ENCODE measurements at places on chromosomes 1 and 21.

DNA sequence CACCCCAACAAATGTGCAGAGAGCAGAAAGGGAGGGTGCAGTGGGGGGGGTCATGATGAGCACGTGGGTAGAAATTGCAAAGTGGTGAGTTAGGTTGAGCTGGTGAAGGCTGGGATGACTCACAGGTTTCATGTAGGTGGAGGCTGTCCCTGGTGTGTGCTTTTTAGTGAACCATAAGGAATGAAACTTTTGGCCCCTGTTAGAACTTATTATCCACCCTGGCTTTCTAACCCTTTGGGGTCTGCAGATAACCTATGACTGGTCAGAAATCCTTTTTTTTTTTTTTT lies 46.9 kb downstream of the DOP1B start:
- no peak for DNase-seq

DNA sequence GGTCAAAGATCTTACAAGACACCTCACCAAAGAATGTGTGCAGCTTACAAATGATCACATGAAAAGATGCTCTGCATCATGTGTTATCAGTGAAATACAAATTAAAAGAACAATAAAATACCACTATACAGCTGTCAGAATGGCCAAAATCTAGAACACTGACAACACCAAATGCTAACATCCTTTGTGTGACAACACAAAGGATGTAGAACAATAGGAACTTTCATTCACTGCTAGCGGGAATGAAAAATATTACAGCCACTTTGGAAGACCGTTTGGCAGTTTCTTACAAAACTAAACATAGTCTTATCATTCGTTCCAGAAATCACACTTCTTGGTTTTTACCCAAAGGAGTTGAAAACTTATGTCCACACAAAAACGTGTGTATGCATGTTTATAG lies 20.6 kb upstream of the SELP start:
- no peak for DNase-seq

- DNase-seq, result no peak
These were observed 1.1 kb downstream of the GNG4 start for GRCh38 chr1:235648407-235648907.

DNA sequence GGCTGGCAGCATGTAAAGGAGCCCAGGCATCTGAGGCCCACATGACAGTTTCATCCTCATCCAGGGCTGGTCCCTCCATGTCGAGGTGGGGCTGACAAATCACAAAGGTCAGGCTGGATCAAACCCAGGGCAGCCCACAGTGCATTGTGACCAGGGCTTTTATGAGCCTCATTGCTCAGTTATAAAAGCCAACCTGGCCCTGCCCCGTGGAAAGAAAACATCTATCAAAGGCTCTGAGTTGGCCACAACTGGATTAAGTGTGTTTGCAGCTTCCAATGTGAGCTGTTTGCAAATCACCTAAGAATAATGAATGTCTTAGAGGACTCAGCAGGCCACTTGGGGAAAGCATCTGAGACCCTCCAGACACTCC lies 45.4 kb downstream of the GRHL3 start:
- DNase-seq, result no peak

DNA sequence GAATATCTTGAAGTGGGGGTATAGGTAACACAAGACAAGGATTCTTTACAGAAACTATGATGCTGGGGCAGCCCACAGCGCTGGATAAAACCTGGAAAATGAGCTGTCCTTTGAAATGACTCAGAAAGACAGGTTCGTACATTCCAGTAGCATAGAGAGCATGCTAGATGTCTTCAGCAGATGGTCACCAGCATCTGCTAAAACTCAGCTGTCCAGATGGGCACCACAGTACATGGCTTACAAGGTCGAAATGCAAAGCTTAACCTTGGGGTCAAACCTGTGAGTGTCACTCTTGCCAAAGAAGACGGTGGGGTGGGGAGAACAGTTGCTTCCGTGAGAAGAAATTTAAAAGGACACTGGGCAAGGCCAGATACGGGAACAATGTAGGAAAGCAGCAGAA lies 41.3 kb upstream of the TRIM45 start:
- no peak for DNase-seq

- DNase-seq, result no peak
These were observed 54.4 kb downstream of the NAV1 start for GRCh38 chr1:201593200-201593921.

DNA sequence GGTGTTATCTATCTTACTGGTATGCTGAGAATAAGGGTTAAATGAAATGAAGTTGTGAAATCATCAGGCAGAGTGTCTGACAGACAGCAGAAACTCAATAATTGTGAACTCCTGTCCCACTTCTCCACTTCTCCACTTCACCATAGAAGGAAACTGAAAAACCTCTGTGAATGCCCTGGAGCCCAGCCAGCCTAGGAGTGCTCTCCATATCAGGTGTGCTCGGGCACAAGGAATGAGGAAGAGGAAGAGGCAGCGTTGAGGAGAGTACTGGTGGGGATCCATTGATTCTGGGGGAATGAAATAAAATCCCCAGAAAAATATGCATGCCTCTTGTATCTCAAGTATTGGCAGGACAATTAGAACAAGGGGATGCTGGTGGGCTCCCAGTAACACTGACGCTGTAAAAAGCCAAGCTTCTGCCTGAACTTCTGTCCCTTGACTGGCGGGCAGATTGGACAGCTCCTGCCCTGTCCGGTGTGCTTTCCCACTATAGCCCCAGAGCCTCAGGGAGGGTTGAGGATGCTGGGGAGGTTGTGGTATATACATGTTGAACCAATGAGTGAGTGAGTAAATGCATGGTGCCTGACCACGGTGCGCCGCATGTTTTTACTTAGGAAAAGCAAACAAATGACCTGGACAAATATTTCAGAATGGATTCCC lies 47.7 kb downstream of the NMNAT2 start:
- no peak for DNase-seq

GRCh38 chr1:116151739-116152576 lies 40.8 kb downstream of the MAB21L3 start:
- peak; percentile 89 for DNase-seq

GRCh38 chr1:198970916-198971315 lies 332.1 kb downstream of the PTPRC start:
- peak; percentile 37 for DNase-seq

- peak; percentile 23 for DNase-seq
These were observed 100.2 kb downstream of the SPATA46 start for GRCh38 chr1:162276493-162276892.

DNA sequence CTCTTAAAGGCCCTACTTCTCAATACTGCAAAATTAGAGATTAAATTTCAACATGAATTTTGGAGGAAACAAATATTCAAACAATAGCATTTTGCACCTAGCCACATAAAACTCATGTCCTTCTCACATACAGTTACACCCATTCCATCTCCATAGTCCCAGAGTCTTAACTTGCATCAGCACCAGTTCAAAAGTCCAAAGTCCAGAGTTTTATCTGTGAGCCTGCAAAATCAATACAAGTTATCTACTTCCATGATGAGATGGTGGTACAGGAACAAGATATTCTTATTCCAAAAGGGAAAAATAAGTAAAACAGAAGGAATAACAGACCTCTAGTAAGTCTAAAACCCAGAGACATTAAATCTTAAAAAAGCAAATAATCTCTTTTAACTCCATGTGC lies 686.0 kb upstream of the ADGRL4 start:
- no peak for DNase-seq

- DNase-seq, result no peak
These were observed 103.3 kb downstream of the DUSP10 start for GRCh38 chr1:221638595-221638994.

DNA sequence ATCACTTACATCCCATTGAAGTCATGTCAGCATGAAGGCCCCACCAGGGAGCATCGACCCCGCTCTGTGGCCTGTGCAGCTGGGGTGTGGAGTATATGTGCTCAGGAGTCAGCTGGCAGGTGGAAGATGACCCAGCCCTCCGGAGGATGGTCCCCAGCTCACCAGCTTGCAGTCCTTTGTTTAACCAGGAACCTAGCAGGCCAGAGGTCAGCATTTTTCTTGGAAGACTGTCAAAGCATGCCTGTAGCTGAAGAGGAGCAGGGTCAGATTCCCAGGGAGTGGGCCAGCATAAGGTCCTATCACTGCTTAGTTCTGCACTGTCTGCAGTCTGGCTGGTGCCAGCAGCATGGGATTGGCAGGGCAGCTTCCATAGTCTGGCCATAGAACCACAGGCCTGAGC lies 12.7 kb downstream of the NFASC start:
- DNase-seq, result no peak

DNA sequence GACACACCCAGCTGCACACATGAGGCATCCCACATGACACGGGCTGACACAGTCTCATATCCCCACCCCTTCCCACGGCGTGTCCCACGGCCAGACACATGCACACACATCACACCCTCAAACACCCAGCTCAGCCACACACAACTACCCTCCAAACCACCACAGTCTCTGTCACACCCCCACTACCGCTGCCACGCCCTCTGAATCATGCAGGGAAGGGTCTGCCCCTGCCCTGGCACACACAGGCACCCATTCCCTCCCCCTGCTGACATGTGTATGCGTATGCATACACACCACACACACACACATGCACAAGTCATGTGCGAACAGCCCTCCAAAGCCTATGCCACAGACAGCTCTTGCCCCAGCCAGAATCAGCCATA lies 22.6 kb downstream of the PODN start:
- DNase-seq, result no peak

DNA sequence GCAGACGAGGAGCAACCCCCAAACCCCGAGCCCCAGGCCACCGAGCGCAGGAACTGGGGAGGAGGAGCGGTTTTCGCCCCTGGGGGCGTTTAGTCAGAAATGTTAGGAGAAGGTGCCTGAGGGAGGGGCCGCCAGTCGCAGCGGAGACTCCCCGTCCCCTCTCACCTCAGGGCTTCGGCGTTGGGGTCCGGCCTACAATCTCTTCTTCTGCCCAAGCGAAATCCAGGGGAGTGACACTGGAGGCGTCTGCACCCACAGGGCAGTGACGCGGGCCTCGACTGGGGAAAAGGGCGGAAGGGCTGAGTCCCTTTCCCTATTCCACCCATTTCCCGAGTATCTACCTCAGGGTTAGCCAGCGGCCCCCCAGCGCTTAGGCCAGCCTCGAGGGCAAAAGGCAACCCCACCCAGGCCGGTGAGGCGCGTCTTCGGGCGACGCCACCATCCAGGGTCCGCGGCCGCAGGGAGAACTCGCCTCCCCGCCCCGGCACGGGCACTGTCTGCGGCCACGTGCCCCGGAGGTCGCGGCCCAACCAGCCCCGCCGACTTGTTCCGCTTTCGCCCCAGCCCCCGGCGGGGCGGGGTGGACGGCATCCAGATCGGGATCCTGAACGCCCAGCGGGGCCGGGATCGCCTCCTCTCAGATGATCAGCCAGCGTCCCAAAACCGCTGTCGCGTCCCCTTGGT lies 118.7 kb upstream of the BARHL2 start:
- no peak for DNase-seq

GRCh38 chr1:154420961-154421924 lies 16.1 kb downstream of the IL6R start:
- DNase-seq, result no peak

DNA sequence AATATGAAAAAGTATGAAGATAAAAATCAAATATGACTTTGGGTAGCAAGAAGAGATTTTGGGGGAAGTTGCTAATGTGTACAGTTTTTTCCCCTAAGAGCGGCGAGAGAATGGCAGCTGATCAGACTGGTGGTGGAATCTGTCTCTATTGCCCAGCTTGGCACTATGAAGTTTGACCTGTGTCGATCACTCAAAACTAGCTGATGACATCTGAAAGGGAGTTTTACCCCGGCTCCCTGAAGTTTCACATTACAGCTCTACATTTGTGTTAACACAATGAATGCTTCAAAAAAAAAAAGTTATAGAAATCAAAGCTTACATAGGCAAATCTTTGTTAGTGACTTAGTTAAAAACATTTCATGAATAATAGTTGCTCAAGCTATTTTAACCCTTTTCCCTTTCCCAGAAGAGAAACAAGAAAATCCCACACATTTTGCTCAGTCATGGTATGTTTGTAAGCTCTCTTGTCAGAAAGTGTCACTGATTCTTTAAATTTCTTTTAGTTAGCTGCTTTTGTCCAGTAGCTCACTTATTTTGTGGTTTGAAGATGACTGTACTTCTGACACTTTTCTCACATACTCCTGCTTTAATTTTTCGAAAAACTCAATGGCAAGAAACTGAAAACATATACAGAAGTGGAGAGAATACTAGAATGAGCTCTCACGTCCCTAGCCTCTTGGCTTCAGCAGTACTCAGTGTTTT lies 41.3 kb downstream of the DYRK1A start:
- DNase-seq, result no peak

GRCh38 chr21:44982558-44983250 lies 42.9 kb downstream of the SLX9 start:
- no peak for DNase-seq

DNA sequence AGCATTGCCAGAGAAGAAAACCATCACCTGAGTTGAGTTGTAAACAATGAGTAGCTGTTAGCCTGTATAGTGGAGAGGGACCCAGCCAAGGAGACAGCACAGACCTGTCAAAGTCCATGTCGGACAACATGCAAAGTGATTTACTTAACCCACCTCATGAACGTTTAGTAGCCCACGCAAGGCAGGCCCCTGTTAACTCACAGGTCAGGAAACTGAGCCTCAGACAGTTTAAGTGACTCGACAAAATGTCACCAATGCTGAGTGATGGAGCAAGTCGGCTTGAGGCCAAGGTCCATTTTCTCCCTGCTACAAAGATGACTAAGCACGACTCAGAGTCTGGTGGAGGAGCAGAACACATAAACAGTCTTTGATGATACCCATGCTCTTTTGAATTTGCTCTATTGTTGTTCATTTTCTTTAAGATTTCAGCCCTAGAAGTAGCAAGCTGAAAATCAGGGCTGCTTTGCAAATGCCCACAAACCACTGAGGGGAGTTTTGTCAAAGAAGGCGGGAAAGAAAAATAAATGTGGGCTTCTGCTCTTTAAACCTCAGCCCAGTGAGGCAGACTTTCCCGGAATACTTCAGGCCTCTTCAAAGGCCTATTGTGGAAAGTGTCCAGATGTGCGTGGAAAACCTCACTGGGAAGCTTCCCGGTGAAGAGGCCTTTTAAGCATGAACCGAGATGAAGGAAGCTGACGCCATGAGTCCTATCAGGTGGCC lies 83.8 kb upstream of the HOOK1 start:
- DNase-seq, result no peak
